ENCODE measurements at places on chromosomes 13 and 19.

GRCh38 chr13:20407759-20408158, 117.9 kb downstream of the CRYL1 start:
- no peak for DNase-seq

GRCh38 chr13:28636677-28637317, 22.1 kb upstream of the POMP start:
- no peak for DNase-seq

GRCh38 chr19:23365222-23365621, 30.0 kb downstream of the ZNF91 start:
- no peak for DNase-seq

- DNase-seq, result no peak
Observed at GRCh38 chr19:8499048-8499833, 3.2 kb downstream of the PRAM1 start.

DNA sequence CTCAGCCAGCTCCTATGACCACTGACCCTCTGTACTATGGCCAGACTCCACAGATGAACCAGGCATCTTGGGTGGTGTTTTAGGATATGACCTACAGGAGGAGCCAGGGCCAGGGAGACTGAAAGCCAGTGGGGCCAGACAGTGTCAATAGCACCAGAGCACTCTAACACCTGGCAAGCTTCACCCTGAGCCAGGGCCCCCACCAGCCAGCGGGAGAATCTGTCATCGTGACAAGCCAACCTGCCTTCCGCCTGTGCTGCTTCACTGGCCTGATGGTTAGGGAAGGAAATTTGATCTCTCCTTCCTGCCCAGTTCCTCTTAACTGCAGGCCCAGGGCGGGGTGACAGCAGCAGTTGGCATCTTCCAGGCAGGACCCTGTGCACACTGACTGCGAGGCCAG, 222.4 kb downstream of the UQCRFS1 start:
- no peak for DNase-seq

DNA sequence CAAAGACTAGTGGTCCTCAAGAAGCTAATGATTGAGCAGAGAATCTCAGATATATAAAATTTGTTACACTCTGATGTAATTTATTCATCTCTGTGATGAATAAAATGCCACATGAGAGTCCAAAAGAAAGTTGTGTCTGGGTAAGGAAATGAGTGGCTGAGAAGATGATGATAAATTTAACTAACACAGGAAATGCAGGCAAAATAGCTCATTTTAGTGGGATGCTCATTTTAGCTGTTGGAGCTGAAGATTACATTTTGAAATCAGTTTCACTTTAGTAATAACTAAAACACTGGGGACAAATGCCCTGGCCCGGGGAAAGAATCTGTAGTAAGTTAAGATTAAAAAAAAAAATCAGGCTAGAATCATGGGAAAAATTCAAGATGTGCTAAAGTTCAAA, 35.2 kb downstream of the SPRY2 start:
- no peak for DNase-seq

DNA sequence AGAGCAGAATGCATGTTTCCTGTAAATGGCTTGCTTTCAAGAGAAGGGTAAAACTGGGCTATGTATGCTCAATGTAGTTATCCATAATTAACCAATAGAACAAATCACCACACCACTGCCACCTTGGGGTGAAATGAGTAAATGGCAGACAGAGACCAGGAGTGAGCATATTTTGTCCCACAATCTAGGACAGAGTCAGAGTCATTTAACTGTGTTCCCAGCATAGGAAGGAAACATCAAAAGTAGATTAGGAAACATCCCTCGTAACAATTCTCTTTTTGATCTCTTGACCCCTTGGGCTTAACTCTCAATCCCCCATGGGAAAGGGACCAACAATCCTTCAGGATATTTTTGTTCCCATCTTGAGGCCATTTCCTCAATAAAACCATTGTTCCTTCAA, 224.8 kb downstream of the NHLRC3 start:
- DNase-seq, result no peak

GRCh38 chr13:32955881-32956594, 60.2 kb upstream of the KL start:
- DNase-seq, result no peak

- DNase-seq, result no peak
Observed at GRCh38 chr13:48436661-48437288, 23.9 kb upstream of the LPAR6 start.

- no peak for DNase-seq
Observed at GRCh38 chr19:58022283-58022660, 11.6 kb upstream of the ZSCAN1 start.

GRCh38 chr13:68506888-68507551, 1276.9 kb upstream of the PCDH9 start:
- no peak for DNase-seq

DNA sequence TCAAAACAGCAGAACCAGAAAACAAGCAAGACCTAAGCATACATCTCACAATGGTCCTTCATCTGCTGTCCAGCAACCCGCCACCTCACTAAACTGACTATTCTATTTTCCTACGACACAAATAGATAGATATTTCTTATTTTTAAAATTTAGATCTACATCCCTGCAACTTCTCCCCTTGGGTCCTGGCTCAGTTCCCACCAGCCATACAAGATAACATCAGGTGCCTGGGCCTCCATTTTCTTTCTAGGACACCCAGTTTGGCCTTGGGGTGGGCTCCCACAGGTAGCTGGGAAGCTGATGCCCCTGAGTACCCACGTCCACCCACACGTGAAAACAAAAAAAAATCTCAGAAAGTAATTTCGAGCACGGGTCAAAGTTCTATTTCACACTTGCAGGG, 47.6 kb downstream of the TGDS start:
- no peak for DNase-seq

DNA sequence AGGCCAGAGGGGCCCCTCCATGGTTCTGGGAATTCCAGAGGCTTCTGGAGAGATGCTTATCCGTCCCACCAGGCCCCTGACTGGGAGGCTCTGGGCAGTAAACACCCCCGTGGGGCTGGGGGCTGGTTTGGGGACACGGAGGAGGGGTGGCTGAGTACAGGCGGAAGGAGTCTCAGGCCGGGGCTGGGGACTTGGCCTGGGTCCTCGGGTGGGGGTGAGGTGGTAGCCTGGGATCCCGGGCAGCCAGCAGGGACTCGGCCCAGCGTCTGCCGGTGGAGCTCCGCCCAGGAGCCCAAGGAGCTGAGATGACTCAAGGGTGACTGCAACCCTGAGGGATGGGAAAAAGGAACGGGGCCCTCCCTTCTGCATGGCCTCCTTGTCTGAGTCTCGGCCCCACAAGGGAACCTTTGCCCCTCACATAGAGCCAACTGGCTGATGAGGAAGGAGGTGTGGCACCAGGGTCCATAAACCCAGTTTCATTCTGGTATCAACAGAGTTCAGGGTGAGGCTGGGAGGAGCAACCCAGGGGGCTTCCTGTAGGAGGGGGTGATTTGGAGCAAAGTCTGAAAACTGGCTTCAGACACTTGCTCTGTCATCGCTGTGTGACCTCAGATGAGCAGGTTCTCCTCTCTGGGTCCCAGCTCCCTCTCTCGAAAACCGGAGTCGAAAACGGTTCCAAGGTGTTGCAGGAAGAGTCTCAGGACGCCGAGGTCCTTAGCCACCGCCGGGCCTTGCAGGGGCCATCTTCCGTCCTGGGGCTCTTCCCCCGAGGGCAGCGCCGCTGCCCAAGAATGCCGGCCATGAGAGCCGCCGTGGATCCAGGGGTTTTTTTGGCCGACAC, 809 bp downstream of the MISP start:
- DNase-seq, result no peak

DNA sequence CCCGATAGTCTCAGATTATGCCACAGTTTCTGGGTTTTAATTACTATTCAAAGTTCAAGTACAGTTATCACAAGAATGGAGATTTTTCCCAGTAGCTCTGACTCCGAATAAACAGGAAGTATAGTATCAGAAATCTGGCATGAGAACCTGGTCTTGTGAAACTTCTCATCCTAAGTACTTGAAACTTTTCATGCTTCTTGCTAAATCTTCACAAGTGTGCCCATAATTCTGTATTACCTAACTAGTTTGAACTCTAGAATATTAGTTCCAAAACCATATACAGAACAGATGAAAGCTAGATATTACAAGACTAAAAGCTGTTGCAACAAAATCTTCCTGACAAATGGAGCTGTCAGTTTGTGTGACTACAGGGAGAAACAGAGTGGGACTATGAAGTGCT, 70.5 kb upstream of the CSNK1A1L start:
- no peak for DNase-seq

GRCh38 chr13:82688400-82688994, 1193.8 kb downstream of the SLITRK1 start:
- no peak for DNase-seq

DNA sequence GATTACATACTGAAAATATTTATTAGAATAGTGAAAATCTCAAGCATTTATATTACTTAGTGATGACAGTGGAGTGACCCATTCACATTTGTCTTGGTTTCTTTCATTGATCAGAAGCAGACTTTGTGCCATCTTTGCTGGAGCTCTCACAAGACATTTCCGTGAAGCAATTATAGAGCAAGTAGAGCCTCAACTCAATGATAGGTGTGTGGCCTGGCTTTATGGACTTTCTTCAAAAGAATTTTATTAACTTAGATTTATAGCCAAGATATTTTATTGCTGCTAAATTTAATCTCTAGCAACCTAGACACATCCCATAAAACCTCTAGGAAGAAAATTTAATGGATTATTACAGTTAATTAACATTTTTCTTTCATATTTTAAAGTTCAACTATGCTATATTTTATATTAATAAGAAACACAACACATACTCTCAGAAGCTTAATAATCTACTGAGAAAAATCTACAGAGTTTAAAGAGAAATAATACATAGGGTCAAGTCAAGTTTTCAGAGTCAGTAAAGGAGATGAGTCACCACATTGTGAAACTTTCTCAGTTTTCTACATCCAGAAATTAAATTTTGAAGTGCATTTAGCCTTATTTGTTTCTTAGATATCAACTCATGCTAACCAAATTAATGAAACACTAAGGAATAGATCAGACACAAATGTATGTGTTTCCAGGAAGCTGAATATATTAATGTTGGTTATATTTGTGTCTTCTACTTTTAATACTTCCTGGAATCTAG, 160.5 kb downstream of the LACC1 start:
- DNase-seq, result no peak

DNA sequence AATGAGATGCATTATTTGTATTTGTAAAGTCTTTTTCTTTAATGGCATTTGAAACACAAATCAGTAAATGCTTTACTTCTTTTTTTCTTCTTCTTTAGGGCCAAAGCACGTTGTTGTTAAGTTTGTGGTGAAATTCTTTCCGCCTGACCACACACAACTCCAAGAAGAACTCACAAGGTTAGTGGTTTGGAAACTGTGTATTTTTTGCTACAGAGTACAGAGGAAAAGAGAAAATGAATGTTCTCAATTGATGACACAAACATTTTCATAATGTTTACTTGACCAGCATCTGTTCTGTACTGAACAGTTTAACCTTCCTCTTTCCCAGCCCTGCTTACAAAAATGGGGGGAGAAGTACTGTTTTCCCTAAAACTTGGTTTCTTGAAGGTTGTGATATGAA, 190.9 kb upstream of the RNF113B start:
- no peak for DNase-seq

GRCh38 chr19:55585658-55586339, 5.2 kb upstream of the ZNF579 start:
- peak; percentile 53 for DNase-seq

DNA sequence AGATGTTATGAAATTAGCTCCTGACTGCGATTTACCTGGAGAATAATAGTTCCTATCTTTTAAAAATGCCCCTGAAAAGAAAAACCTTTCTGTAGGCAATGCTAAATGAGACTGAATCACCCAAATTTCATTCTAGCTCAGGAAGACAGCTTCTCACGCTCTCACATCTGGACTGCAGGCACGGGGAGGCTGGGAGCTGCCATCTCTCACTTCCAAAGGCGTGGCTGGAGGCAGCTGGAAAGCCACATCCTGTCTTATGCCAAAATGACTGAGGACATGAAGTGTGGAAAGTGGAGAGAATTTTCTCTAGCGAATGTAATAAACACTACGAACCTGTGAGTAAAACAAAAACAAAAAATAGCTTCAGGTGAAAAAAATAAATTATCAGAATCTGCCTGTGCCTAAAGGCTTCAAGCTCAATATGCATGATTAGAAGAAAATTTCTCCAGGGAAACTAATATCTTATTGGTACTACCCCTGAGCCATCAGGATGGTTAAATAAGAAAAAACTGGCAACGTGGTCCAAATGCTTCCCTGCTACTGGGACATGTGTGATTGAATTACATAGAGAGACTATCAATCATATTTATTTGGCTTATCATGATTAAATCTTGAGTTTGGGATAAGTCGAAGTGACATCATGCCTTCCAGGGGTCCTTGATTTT, 58.1 kb upstream of the UBL3 start:
- DNase-seq, result no peak

GRCh38 chr19:54462047-54462654, 1.4 kb downstream of the LENG9 start:
- no peak for DNase-seq

- DNase-seq, result no peak
Observed at GRCh38 chr13:27007166-27007565, 164.4 kb downstream of the USP12 start.

DNA sequence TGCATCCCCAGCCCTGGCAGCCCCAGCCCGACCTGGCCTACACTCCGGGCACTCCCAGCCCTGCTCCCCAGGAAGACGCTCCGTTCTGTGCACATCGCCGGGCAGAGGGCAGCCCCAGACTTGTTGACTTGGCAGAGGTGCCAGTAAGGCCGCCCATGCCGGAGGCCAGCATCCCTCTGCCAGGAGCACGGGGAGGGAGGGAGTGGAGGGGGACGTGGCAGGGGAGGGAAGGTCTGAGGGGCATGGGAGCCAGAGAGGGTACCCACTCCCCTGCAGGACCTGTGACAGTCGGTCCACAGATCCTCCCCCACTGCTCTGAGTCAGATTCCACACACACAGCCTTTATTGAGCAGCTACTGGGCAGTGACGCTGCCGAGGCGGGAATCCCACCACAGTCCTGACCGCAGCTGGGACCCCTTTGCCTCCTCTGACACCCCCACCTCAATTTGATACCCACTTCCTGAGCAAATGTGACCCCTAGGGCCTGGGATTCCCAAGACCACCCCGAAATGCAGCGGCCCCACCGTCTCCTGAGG, 1.9 kb upstream of the NKPD1 start:
- no peak for DNase-seq

DNA sequence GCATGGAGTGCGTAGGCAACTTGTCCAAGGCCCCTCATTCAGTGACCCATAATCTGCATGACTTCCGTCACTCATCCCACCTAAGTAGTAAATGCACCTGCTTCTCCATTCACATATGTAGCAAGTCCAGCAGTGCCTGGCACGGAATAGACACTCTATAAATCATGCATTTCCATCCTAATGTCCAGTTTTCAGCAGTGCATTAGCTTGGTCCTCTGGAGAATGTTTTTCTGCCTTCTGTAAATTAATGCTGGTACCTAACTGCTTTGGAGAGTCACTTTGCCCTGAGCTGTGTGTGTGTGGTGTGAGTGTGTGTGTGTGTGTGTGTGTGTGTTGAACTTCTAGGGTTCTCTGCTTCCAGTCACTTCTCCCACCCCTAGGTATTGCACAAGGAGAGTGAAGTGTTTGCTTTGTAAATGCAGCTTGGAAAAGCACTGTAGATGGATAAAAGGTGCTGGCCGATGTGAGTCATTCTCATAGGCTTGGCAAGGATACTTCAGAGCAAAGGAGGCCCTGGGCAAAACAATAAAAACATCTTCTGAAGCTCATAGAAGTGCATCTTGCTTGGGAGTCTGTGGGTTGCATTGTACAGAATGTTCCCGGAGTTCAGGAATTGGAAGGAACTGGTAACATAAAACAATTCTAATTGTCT, 181.8 kb downstream of the KATNAL1 start:
- DNase-seq, result no peak

Measured in stimulated activated CD4-positive, alpha-beta T cell treated with anti-CD3 and anti-CD28 coated beads, Interleukin-15, amount 100 ng/mL, for 1 hour (primary cell).